ENCODE measurements at places on chromosomes 4 and X.

GRCh38 chr4:186144198-186144945 is 39.9 kb downstream of the FAM149A start:
- no peak overlapping the region for H3K27ac ChIP-seq
- H3K4me1 ChIP-seq = peaks cover 5% of the 10 kb centered on the region

DNA sequence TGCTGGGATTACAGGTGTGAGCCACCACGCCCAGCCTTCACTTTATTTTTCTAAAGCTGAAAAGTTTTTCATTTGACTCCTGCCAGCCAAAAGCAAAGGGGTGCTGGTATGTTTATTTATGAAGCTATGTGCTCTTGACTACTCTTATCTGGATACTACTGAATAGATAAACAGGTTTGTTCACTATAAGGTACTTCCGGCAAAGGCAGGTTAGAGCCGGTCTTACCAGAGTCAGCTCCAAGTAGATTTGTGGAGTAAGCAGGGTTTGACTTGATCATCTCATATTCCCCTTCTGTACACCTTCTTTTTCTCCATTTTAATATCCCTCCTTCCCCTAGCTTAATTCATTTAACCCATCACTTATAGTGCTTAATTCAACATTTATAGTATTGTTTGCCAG is 175.4 kb upstream of the MBNL3 start:
- H3K27ac ChIP-seq = no peak overlapping the region
- H3K4me3 ChIP-seq = no peak overlapping the region
- no peak for DNase-seq
- H3K4me1 ChIP-seq = no peaks in the 10 kb centered on the region
- H3K36me3 ChIP-seq = no peaks in the 10 kb centered on the region

DNA sequence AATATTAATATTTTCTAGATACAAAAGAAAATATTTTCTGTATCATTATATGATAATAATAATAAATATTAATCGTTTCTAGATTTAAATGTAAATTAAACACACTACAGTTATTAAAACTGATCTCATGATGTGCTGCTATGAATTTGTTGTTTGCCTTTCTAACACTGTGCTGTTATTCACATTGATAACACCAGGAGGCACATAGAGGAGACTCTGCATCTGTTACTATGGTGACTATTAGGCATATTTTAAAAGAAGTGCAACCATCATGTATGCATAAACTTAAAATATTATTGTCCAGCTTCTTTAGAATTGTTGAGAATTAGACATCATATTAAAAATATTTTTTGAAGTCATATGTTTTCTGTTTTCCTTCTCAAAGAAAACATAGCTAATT is 11.8 kb upstream of the PDGFC start:
- H3K4me3 ChIP-seq = no peak overlapping the region
- H3K36me3 ChIP-seq = no peaks in the 10 kb centered on the region
- peaks cover 3% of the 10 kb centered on the region for H3K4me1 ChIP-seq
- DNase-seq = no peak

DNA sequence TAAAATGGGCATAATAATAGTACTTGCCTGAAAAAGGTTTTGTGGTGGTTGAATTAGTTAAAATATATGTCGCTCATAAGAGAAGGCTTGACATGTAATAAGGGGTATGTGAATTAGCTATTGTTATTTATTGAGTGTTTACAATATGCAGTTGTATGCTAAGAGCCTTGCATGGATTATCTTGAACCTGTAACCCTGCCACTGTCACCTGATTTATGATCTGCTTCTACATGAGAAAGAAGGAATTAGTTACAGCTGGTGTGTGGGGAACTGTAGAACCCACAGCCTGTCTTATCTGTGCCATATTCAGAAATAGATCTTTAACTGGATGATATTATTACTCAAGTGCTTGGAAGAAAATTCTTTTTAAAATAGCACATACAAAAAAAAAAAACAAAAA is 227.7 kb downstream of the LDB2 start:
- no peak overlapping the region for H3K27ac ChIP-seq
- H3K36me3 ChIP-seq = peaks cover 34% of the 10 kb centered on the region
- H3K4me3 ChIP-seq = no peak overlapping the region
- peaks cover 7% of the 10 kb centered on the region for H3K27me3 ChIP-seq

- H3K27ac ChIP-seq = no peak overlapping the region
- H3K4me1 ChIP-seq = peaks cover 15% of the 10 kb centered on the region
- no peaks in the 10 kb centered on the region for H3K36me3 ChIP-seq
- no peak overlapping the region for H3K4me3 ChIP-seq
- no peaks in the 10 kb centered on the region for H3K27me3 ChIP-seq
Measured at GRCh38 chr4:86129546-86129945, 230.3 kb downstream of the MAPK10 start.

DNA sequence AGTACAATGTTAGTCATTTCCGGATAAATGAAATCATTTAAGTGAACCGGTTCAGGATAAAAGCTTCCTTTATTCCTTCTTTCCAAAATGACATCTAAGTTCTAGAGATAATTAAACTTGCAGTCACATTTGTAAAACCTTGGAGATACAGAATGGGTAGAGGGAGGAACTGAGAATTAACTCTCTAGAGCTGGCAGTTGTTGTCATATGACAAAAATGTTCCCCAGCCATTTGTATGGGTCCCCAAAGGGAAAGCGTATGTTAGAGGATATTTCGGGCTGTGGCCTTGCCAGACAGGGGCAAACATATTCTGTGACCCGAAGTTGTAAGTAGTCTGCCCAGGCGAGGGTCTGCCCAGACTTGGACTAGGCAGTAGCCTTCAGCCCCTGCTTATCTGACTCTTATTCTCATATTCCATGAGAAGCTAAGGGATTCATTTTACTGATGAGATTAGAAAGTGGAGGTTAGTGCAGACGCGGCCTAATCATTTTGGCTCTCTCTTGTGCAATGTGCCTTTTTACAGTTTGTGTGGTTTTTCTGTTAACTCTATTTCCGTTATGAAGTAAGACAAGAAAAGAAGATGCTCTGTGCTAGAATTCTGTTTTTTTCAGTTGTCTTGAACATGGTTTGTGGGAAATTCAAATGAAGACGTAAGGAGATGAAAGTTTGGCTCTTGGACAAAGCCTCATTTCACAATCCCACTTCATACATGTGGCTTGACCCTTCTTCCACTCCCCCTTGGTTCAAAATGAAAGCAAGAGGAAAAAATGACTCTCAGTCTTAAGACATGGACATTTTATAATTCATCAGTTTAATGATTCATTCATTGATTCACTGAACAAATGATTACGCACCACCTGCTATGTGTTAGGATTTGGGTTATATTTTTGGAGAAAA is 2394.2 kb upstream of the AGA start:
- H3K27ac ChIP-seq = no peak overlapping the region
- DNase-seq = no peak
- no peak overlapping the region for H3K4me3 ChIP-seq
- H3K4me1 ChIP-seq = no peaks in the 10 kb centered on the region
- no peaks in the 10 kb centered on the region for H3K27me3 ChIP-seq

GRCh38 chrX:39195156-39195555 is 393.9 kb downstream of the MID1IP1 start:
- H3K27me3 ChIP-seq = no peaks in the 10 kb centered on the region
- H3K4me1 ChIP-seq = peaks cover 3% of the 10 kb centered on the region
- no peaks in the 10 kb centered on the region for H3K36me3 ChIP-seq

DNA sequence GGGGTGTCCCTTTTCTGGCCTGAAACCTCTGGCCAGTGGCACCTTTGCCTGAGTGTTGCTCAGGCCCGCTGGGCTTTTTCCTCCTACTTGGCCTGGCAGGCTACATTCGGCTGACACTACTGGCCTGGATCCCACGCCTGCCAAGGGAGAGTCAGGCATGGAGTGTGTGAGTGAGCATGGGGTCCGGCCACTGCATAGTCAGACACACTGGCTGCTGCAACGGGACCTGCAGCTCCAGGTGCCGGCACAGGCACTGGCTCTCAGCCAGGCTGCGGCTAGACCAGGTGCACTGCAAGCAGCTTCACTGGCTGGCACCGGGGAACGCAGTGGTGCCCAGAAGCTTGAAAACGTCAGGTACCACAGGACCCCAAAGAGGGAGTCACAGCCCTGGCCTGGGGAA is 434.9 kb downstream of the ARHGAP24 start:
- no peaks in the 10 kb centered on the region for H3K36me3 ChIP-seq
- H3K27me3 ChIP-seq = no peaks in the 10 kb centered on the region
- no peak for DNase-seq
- H3K4me1 ChIP-seq = no peaks in the 10 kb centered on the region

DNA sequence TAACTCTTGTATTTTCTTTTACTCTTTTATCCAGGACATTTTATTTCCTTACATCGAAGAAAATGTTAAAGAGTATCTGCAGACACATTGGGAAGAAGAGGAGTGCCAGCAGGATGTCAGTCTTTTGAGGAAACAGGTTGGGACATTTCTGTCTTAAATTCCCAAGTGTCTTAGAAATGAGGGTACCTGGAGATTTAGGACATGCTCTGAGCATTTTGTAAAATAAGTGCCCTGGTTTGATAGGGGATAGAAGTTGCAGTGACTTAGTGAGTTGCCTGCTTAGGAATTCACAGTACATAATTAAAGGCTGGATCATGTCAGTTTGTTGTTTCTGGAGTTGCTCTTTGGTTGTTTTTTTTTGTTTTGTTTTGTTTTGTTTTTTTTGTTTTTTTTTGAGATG is 17.5 kb downstream of the ENOPH1 start:
- no peaks in the 10 kb centered on the region for H3K27me3 ChIP-seq
- H3K4me3 ChIP-seq = peak overlapping the region; percentile 15
- peaks cover 5% of the 10 kb centered on the region for H3K4me1 ChIP-seq
- DNase-seq = no peak
- no peak overlapping the region for H3K27ac ChIP-seq
- peaks cover 32% of the 10 kb centered on the region for H3K36me3 ChIP-seq

DNA sequence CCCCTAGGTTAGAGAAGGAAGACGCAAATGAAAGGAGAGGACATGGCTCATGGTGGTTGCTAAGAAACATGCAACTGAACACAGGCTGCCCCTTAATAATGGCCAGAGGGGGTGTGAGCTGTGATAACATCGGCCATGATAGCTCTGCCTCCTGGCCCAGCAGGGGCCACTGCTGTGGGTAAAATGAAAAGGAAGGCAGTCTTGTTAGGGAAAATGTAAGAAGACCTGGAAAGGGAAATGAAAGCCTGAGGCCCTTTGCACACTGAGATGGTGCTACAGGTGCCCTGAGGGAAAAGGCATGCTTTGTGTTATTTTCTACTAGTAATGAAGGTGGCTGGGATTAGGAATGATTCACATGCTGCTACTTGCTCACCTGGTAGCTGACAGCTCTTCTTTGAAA is 123.6 kb upstream of the MID1 start:
- H3K27me3 ChIP-seq = no peaks in the 10 kb centered on the region
- H3K27ac ChIP-seq = no peak overlapping the region
- no peak for DNase-seq
- peaks cover 4% of the 10 kb centered on the region for H3K4me1 ChIP-seq
- H3K4me3 ChIP-seq = no peak overlapping the region

DNA sequence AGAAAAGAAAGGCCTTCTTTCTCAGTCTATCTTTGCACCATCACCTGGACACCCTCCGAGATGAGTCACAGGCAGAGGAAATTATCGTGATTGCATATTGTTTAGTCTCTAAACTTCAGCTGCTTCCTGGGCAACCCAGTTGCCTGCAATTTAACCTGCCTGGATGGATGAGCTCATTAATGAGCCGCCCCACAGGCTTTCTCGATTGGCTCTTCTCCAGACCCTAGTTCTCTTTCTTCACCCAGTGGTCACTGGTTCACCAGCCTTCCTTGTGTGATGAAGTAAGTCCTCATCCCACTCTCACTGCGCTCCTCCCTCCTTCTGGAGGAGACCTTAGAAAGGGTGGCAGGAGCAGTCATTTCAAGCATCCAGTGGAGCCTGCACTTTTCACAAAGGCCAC is 94.4 kb downstream of the SOWAHB start:
- H3K27ac ChIP-seq = no peak overlapping the region
- no peak for DNase-seq
- peaks cover 7% of the 10 kb centered on the region for H3K36me3 ChIP-seq
- no peak overlapping the region for H3K4me3 ChIP-seq
- peaks cover 23% of the 10 kb centered on the region for H3K4me1 ChIP-seq

- no peaks in the 10 kb centered on the region for H3K36me3 ChIP-seq
- no peaks in the 10 kb centered on the region for H3K27me3 ChIP-seq
- H3K27ac ChIP-seq = no peak overlapping the region
- no peak overlapping the region for H3K4me3 ChIP-seq
- DNase-seq = no peak
- no peaks in the 10 kb centered on the region for H3K4me1 ChIP-seq
Measured at GRCh38 chrX:14777525-14777924, 95.3 kb downstream of the FANCB start.

DNA sequence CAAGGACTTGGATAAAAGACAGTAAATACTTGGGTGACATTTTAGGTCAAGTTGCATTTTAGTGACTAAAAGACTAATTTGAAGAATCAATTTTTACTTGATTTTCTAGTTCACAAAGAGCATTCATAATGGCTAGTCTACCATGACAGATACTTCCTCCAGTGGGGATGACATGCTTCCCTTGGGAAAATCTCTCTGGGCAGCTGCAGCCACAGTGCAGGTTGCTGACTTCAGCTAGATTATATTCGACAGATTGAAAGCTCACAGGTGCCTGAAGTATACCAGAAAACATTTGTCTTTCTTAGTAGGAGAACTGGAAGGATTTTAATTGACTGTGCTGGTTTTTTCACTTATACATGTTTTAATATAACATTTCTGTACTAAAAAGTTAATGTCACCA is 209.6 kb upstream of the MAGEB2 start:
- no peaks in the 10 kb centered on the region for H3K36me3 ChIP-seq
- H3K4me3 ChIP-seq = no peak overlapping the region
- H3K4me1 ChIP-seq = peaks cover 4% of the 10 kb centered on the region

DNA sequence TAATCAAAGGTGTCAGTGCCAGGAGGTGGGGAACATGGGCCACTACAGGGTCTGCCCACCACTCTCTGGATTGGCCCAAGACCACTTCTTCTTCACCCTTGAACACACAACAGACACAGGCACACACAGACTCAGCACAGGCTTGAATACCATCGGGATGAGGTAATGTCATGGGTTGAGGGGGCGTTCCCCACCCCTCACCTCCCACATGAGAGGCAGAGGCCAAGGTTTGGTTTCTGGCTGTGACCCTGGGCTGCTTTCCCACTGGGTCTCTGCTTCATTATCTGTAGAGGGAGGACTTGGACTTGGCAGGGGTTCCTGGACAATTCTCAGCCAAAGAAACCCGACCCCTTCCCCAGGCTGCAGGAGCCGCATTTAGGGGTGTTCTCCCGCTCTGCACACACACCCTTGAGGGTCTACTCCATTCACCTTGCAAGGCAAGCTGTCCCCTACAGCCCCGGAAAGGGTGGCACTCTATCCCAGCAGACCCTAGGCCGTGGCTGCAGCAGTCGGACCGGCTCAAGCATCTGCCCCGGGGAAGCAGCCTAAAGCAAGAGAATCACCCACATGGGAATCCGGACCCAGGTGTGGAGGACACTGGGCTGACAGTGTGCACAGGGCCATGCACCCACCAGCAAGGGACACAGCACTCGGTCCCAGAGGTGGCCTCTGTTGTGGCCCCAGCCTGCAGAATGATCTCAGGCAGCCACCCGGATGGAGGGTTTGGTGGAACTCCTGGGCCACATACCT is 62.4 kb downstream of the TRMT44 start:
- no peaks in the 10 kb centered on the region for H3K4me1 ChIP-seq
- H3K27me3 ChIP-seq = peaks cover 8% of the 10 kb centered on the region
- no peak overlapping the region for H3K4me3 ChIP-seq

GRCh38 chr4:55996646-55997045 is 47.9 kb downstream of the CEP135 start:
- no peaks in the 10 kb centered on the region for H3K27me3 ChIP-seq
- H3K27ac ChIP-seq = no peak overlapping the region
- no peak for DNase-seq
- no peak overlapping the region for H3K4me3 ChIP-seq
